Ascending aorta (tissue), 2 donors: ENCODE measurements at places on chromosomes 5 and 9.

DNA sequence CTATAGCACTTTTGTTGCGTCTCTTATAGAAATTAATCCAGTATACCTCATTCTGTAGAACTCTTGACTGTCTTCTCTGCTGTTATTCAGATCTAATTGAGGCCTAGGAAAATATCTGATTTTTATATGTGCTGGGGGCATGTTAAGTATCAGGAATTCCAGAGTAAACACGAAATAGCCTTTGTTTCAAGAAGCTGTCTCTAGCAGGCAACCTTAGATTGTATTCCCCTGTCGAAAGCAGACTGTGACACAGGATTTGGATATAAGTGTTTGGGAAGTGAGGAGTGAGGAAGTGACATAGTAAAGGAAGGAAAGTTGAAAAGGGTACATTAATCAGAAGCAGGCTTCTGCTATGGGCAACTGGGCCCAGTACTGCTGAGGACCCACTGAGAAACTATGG lies 72.1 kb upstream of the RASA1 start:
- DNase-seq, result no peak
- no peak overlapping the region for H3K4me3 ChIP-seq
- H3K27me3 ChIP-seq, result no peaks in the 10 kb centered on the region
- peak overlapping the region; percentile 86 for H3K27ac ChIP-seq
- H3K4me1 ChIP-seq, result no peaks in the 10 kb centered on the region

- H3K27ac ChIP-seq, result no peak overlapping the region
- DNase-seq, result no peak
- H3K4me3 ChIP-seq, result no peak overlapping the region
- no peaks in the 10 kb centered on the region for H3K4me1 ChIP-seq
These were observed 21.6 kb upstream of the ERAP1 start for GRCh38 chr5:96829297-96829696.

DNA sequence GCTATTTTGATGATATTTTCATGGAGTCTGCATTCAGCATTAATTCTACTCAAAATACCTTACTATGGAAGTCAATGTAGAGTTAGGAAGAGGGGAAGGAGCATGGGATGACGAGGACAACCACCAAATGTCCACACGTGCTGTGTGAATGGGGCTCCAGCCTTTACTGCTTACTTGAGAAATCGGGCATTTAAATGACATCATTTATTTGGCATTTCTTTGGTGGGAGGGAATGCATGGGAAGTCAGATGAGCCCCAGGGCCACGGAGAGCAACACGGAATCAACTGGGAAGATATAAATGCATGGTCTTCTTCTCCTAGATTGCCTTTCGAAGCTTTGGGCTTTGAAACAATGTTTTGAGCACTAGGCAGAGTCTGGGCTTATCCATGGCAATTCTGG lies 458.5 kb upstream of the KLF4 start:
- H3K36me3 ChIP-seq, result no peaks in the 10 kb centered on the region
- H3K27me3 ChIP-seq, result no peaks in the 10 kb centered on the region
- no peaks in the 10 kb centered on the region for H3K4me1 ChIP-seq
- no peak overlapping the region for H3K27ac ChIP-seq
- no peak overlapping the region for H3K4me3 ChIP-seq
- no peak for DNase-seq

GRCh38 chr5:31355337-31355736 lies 161.9 kb downstream of the CDH6 start:
- DNase-seq, result no peak
- H3K36me3 ChIP-seq, result no peaks in the 10 kb centered on the region
- H3K4me1 ChIP-seq, result no peaks in the 10 kb centered on the region
- H3K4me3 ChIP-seq, result no peak overlapping the region
- no peak overlapping the region for H3K27ac ChIP-seq

DNA sequence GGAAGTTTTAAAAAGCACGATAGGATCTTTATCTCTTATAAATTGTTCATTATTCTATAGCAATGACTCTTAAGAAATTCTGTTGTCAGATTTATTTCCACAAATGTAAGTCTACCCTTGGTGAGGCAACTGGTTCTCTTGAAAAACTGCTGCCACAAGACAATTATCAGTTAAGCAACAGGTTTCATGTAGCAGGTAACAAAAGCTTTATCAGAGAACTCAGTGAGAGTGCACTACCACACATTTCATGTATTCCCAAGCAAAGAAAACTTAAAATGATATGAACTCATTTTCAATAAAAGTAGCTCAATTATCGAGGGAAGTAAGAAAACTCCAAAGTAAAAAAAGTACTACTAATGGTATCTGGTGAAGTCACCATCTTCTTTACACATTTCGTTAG lies 9.4 kb downstream of the NR6A1 start:
- DNase-seq, result no peak
- no peak overlapping the region for H3K27ac ChIP-seq
- H3K36me3 ChIP-seq, result no peaks in the 10 kb centered on the region
- H3K4me1 ChIP-seq, result no peaks in the 10 kb centered on the region
- no peak overlapping the region for H3K4me3 ChIP-seq

GRCh38 chr5:102638912-102639652 lies 116.0 kb upstream of the PAM start:
- H3K27me3 ChIP-seq, result no peaks in the 10 kb centered on the region
- DNase-seq, result no peak
- H3K36me3 ChIP-seq, result no peaks in the 10 kb centered on the region
- peak overlapping the region; percentile 66 for H3K27ac ChIP-seq
- peaks cover 7% of the 10 kb centered on the region for H3K4me1 ChIP-seq
- H3K4me3 ChIP-seq, result no peak overlapping the region

DNA sequence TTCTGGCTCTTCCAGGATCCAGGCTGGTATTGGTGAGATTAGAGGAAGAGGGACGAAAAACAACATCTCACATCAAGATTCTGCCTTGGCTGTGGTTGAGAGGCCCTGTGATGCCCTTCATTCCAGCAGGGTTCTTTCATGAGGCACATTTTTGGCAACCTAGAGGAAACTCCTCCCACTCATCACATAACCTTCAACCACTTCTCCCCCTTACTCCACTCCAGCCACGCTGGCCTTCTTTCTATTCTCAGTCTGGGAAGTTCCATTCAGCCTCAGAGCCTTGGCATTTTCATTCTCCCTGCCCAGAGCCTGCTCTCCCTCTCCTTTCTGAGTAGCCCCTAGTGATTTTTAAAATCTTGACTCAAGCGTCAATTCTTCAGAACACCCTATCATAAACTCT lies 337.5 kb downstream of the ZSWIM6 start:
- no peaks in the 10 kb centered on the region for H3K36me3 ChIP-seq
- H3K27ac ChIP-seq, result no peak overlapping the region
- H3K4me1 ChIP-seq, result no peaks in the 10 kb centered on the region
- no peak for DNase-seq

- DNase-seq, result peak; percentile 58
- H3K4me1 ChIP-seq, result peaks cover 4% of the 10 kb centered on the region
- H3K27me3 ChIP-seq, result no peaks in the 10 kb centered on the region
- H3K27ac ChIP-seq, result no peak overlapping the region
- H3K36me3 ChIP-seq, result no peaks in the 10 kb centered on the region
- no peak overlapping the region for H3K4me3 ChIP-seq
These were observed 11.0 kb downstream of the STC2 start for GRCh38 chr5:173317091-173317730.

GRCh38 chr5:102834438-102834964 lies 79.4 kb downstream of the PAM start:
- no peak for DNase-seq
- H3K4me1 ChIP-seq, result no peaks in the 10 kb centered on the region
- H3K4me3 ChIP-seq, result no peak overlapping the region
- no peaks in the 10 kb centered on the region for H3K36me3 ChIP-seq
- H3K27me3 ChIP-seq, result no peaks in the 10 kb centered on the region

- no peaks in the 10 kb centered on the region for H3K27me3 ChIP-seq
- H3K4me1 ChIP-seq, result no peaks in the 10 kb centered on the region
- no peak overlapping the region for H3K4me3 ChIP-seq
- DNase-seq, result no peak
These were observed 126.4 kb upstream of the ZNF366 start for GRCh38 chr5:72633649-72634048.

DNA sequence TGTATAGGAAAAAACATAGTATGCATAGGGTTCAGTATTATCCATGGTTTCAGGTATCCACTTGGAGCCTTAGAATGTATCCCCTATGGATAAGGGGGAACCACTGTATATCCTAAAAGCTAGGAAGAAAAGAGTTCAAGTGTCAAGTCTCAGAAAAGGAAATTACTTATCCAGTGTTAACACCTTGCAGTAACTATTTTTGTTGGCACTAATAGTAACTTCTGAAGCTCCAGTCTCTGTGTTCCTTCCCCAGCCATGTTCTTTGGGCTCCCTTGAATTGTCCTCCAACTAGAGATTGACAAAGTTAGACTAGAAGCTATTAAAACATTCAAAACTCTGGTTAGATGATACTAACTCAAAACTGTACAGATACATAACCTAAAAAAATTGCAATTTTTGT lies 370.8 kb downstream of the NFIB start:
- DNase-seq, result no peak
- H3K4me3 ChIP-seq, result no peak overlapping the region
- no peaks in the 10 kb centered on the region for H3K36me3 ChIP-seq
- no peak overlapping the region for H3K27ac ChIP-seq
- H3K27me3 ChIP-seq, result no peaks in the 10 kb centered on the region
- H3K4me1 ChIP-seq, result peaks cover 8% of the 10 kb centered on the region

GRCh38 chr5:131581702-131582101 lies 53.3 kb downstream of the RAPGEF6 start:
- no peaks in the 10 kb centered on the region for H3K36me3 ChIP-seq
- no peak for DNase-seq
- no peak overlapping the region for H3K27ac ChIP-seq
- H3K4me1 ChIP-seq, result no peaks in the 10 kb centered on the region
- no peaks in the 10 kb centered on the region for H3K27me3 ChIP-seq

GRCh38 chr5:91434348-91434747 lies 51.2 kb upstream of the ARRDC3 start:
- no peaks in the 10 kb centered on the region for H3K36me3 ChIP-seq
- H3K27me3 ChIP-seq, result no peaks in the 10 kb centered on the region
- H3K27ac ChIP-seq, result no peak overlapping the region
- no peak for DNase-seq

DNA sequence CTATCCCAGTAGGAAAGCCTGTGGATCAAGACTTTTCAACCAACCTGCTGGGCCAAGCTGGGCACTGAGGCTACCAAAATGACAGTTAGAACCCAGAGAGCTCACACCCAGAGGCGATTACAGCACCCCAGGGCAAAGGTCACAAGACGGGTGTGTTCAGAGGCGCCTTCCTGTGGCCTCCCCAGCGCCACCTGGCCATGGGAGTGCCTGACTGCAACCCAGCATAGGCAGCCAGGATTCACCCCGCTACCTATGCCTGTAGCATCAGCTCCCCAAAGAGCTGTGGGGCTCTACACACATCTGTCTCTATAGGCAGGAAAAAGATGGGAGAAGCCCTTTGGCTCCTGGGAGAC lies 33.5 kb downstream of the PDGFRB start:
- DNase-seq, result peak; percentile 63
- no peaks in the 10 kb centered on the region for H3K27me3 ChIP-seq
- peaks cover 99% of the 10 kb centered on the region for H3K36me3 ChIP-seq
- H3K27ac ChIP-seq, result peak overlapping the region; percentile 13
- no peak overlapping the region for H3K4me3 ChIP-seq

DNA sequence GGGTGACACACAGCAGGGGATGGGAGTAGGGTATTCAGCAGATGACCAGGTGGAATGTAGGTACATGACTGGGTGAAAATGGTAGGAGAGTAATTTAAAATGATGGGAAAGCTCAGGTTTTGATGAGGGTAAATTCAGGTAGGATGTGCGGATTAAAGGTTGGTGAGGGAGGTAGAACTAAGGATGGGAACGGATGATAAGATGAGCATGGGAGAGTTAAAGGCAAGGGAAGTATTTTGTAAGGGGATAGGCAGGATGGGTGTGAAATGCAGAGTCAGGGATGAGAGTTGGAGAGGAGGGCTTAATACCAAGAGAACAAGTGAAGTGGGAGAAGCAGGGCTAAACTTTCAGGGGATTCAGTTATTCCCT lies 1.5 kb downstream of the TLN1 start:
- peak overlapping the region; percentile 81 for H3K4me3 ChIP-seq
- H3K4me1 ChIP-seq, result peaks cover 36% of the 10 kb centered on the region
- peak overlapping the region; percentile 99 for H3K27ac ChIP-seq
- peaks cover 14% of the 10 kb centered on the region for H3K36me3 ChIP-seq
- no peak for DNase-seq

DNA sequence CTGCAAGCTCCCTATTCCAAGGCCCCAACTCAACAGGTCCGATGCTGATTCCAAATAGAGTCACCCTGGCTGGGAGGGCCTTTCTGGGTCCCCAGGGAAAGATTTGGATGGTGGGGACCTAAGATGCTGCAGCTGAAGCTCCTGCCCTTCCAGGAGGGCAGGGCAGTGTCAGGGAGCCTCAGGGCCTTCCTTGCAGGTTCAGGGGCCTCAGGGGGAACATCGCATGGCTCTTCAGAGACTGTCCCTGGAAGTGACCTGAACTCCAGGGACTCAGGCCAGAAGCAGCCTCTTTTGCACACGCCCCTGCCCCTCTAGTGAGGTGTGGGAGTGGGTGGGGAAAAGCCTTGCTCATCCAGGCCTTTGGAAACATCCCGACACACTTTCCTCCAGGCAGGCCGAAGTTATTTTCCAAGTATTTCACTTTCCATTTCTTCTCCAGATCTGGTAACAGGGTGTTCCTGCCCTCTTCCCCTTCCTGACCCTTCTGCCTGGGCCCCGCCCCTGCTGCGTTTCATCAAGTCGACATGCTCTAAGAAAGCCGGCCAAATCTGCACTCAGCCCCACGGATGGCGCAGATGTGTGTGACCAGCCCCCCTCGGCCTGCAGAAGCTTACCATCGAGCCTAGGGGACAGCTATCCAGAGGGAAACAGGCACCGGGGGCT lies 159.5 kb downstream of the FGF18 start:
- H3K36me3 ChIP-seq, result no peaks in the 10 kb centered on the region
- no peaks in the 10 kb centered on the region for H3K27me3 ChIP-seq
- no peaks in the 10 kb centered on the region for H3K4me1 ChIP-seq
- H3K27ac ChIP-seq, result peak overlapping the region; percentile 56
- no peak for DNase-seq

DNA sequence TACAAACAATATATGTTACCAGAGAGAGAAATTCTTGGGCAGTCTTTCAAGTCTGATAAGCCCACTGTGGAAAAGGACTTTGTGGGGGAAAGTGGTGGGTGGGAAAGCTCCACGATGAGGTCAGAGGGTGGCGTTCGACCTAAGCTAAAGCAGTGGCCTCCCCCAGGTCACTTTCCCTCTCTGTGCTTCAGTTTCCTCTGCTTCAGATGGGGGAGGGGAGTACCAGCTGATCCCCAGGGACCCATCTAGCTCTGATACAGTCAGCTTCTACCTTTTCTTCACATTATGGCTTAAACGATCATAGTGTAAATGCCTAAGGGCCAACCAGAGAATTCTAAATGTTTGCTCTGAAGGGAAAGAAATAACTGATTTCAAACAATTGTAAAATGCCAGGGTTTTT lies 36.6 kb upstream of the ARSB start:
- H3K4me1 ChIP-seq, result no peaks in the 10 kb centered on the region
- H3K27me3 ChIP-seq, result no peaks in the 10 kb centered on the region
- H3K36me3 ChIP-seq, result no peaks in the 10 kb centered on the region
- no peak for DNase-seq
